ENCODE measurements at places on chromosomes 1 and 21.

- no peak for DNase-seq
Observed at GRCh38 chr1:221794935-221795334, 53.0 kb upstream of the DUSP10 start.

DNA sequence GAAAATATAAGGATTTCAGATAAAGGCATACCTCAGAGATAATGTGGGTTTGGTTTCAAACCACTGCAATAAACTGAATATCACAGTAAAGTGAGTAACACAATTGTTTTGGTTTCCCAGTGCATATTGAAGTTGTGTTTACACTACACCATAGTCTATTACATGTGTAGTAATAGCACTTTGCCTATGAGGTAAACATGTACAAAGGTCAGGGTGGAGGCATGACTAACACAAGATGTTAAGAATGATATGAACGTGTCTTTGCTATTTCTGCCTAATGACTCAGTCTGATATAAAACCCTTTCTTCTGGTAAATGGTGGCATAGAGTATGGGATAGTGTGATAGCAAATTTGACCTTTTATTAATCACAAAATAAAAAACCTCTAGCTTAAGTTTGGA, 621.5 kb upstream of the ADGRL2 start:
- no peak for DNase-seq

DNA sequence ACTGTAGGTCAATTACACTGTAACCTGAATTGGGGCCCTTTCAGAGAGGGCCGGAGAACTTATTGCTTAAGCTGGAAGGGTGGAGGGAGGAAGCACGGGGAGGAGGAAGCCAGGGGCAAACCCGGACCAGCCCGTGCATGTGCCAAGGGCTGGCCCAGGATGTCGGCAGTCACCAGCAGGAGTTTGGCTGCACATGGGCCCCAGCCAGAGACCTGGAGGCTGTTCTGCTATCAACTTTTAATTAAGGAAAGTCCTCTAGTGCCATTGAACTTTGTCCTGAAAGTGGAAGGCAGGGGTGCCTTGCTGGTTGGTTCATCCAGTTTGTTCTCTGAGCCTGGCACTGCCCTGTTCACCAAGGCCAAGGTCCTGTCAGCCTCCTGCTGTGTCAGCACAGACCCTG, 200.8 kb upstream of the VAMP3 start:
- no peak for DNase-seq

- DNase-seq, result no peak
Observed at GRCh38 chr1:87129038-87129437, 199.6 kb upstream of the LMO4 start.

DNA sequence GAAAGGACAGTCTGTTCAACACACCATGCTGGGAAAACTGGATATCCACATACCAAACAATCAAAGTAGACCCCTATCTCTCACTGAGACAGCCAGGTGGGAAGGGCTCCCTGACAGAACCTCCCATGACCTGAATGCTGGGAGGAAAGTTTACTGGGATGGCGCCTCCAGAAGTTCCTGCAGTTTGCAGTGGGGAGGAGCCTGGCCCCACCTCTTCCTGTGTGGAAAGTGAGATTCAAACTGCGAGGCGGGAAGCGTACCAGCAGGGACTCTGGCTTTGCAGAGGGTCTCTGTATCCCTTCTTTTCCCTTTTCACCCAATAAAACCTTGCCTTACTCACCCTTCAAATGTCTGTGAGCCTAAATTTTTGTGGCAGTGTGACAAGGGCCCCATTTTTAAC, 190.7 kb downstream of the HHIPL2 start:
- DNase-seq, result no peak

- DNase-seq, result no peak
Observed at GRCh38 chr21:30758306-30758705, 3.1 kb upstream of the KRTAP21-1 start.

- no peak for DNase-seq
Observed at GRCh38 chr1:218778257-218779126, 395.2 kb upstream of the LYPLAL1 start.

GRCh38 chr1:75085931-75086330, 48.3 kb upstream of the LHX8 start:
- no peak for DNase-seq

DNA sequence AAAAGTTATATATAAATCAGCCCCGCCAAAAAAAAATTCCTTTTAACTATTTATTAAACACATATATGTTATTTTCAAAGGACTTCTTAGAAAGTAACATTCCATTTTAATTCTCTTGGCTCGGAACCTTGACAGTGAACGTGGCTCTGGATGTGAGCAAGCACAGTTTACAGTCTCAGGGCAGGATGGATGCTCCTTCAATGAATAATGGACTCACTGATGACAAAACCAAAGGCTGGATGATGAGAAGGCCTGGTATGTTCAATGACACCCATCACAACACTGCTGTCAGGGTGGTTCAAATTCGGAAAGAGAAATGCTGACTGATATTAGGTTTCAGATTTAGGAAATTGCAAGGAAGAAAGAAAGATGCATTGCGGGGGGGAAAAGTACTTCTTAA, 148.8 kb downstream of the SIPA1L2 start:
- no peak for DNase-seq

DNA sequence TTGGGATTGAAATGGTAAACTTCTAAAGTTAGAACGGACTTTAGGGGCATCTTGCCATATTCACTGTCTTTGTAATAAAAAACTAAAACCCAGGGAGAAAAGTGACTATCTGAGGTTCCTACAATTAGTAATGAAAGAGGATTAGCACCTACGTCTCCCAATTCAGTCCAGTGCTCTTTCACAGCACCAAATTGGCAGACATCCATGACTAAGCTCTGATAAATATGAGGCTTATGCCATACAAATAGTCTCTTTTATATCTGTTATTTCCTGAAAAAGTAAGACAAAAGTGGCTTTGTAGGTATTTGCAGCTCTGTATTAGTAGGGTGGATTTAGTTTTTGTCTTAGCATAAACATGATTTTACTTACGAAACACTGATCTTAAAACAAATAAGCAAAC, 315.0 kb upstream of the NRIP1 start:
- no peak for DNase-seq

- DNase-seq, result no peak
Observed at GRCh38 chr1:228108055-228108690, 926 bp downstream of the MRPL55 start.

GRCh38 chr1:67214420-67215174, 48.3 kb downstream of the IL23R start:
- DNase-seq, result no peak

DNA sequence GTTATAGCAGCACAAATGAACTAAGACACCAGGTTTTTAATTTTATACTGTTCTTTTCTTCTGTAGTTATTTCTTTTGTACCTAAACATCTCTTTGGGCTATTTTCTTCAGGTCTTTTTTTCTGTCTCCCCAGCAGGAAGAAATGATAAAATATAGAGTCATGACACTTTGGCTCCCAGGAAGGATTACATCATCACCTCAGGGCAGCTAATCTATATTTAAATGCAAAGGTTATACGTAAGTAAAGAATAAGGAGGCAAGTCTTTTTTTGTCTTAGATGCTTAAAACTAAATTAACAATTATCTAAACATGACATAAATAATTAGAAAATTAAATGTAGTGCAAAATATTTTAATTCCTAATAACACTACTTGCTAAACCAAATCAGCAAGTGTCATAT, 57.0 kb downstream of the WARS2 start:
- DNase-seq, result no peak

DNA sequence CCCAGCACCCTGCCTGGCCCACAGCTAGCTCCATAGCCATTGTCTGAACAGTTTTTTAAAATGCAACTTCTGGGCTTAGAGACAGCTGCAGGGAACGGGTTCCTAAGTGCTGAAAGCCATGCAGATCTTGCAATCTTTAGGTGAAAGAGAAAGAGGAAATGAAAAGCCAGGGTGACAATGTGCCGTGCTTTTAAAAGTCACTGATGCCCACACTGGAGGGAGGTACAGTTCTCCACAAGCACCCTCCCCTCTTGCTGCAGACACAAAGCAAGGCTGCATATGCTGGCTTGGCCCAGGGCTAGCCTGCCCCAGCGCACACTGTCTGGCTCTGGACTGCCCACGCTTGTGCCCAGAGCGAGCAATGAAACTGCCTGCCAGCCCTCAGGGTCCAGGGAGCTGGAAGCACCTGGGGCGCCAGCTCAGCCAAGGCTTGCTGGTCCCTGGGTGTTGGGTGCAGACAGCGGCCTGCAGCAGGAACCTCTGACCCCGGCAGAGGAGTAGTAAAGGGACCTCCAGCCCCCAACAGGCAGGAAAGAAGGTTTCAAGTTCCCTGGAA, 70.4 kb downstream of the AJAP1 start:
- DNase-seq, result no peak

GRCh38 chr1:82073071-82073470, 272.3 kb downstream of the ADGRL2 start:
- no peak for DNase-seq

- DNase-seq, result no peak
Observed at GRCh38 chr1:147351140-147351835, 108.8 kb downstream of the CHD1L start.

DNA sequence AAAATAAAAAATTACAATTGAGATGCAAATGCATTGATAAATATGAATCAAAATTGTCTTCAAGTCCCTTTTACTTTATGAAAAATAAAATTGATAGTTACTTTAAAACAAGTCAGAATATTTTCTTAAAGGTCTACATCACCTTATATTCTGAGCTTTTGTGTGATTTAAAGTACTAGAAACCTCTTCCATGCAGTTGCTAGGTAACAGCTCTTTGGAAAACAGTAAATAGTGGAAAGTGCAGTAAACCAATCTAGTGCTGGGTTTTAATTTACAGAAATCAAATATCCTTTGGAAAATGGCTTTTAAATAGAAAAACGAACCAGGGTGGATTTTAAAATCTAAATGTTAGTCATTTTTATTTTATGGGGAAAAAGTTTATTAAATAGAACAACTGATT, 227.9 kb downstream of the KCNT2 start:
- DNase-seq, result peak; percentile 46

GRCh38 chr1:23957096-23957495, 2.5 kb upstream of the PNRC2 start:
- DNase-seq, result peak; percentile 32
